EH (cell line): ENCODE measurements at places on chromosomes 5 and 9.
A peak's percentile ranks its signal among the peaks of the same experiment; 100 is the strongest.

DNA sequence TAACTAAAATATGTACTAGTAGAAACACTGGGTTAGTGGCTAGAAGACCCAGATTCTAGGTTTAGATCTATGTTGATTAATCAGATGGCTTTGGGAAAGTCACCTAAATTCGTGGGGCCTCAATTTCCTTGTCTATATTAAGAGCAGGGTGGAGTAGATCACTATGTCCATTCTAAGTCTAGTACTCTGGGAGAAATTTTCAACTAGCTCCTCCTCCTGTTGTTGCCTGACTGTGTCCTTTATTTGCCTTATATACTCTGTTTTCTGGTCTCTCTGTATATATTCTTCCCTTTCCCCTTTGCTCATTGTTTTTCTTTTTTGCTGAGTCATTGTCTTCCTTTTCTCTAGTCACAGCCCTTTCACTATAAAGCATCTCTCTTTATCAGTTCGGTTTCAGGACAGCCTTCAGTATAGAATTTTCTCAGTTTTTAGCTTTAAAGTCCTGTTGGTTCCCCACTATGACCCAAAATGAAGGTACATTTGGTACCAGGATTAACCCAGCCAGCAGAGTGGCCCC lies 44.5 kb upstream of the CDH6 start:
- DNase-seq, result peak; percentile 11

DNA sequence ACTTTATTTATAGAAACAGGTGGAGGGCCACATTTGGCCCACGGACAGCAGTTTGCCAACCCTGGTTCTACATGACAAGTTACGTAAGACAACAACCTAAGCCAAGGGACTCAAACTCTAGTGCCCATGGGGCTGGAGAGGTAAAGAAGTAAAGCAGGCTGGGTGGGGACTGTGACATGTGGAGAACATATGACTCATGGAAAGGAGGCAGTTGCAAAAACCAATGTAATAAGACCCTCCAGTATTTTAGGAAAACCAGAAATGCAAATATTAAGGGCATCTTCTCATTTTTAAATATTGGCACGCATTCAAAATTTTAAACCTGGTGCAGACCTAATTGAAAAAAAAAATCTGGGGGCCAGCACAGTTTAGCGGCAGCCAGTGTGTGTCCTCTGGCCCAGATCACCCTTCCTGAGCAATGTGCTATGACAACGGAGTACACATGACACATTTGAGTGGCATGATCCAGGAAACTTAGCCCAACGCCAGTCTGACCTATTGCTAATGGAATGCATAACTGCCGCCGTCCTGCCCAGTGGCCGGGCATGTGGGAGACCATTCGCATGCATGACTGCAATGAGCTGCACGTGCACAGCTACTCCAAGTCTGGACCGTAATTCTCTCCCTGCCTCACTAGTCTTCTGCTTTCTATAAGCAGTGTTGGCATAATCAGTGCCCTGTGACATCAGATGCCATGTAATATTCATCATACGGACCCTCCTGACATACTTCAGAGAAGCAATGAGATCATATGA lies 97.2 kb downstream of the SH3TC2 start:
- DNase-seq, result peak; percentile 99

DNA sequence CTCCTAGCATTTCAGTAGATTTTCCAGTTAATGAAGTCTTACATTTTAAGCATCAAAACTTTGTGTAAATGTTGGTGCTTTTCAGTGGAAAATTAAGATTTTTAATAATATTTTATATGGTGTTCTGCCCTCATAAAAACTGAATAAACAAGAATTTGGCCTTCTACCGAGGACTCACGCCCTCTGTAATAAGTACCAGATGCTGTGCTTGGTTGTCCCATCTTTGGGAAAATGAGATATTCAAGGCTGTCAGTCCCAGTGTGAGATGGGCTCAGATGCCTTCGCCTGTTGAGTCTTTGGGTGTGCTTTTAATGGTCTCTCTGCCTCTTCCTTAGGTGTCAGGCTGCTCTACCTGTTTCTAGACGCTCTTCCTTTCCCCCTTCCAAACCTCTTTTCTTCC lies 28.7 kb downstream of the GALNT12 start:
- DNase-seq, result no peak

DNA sequence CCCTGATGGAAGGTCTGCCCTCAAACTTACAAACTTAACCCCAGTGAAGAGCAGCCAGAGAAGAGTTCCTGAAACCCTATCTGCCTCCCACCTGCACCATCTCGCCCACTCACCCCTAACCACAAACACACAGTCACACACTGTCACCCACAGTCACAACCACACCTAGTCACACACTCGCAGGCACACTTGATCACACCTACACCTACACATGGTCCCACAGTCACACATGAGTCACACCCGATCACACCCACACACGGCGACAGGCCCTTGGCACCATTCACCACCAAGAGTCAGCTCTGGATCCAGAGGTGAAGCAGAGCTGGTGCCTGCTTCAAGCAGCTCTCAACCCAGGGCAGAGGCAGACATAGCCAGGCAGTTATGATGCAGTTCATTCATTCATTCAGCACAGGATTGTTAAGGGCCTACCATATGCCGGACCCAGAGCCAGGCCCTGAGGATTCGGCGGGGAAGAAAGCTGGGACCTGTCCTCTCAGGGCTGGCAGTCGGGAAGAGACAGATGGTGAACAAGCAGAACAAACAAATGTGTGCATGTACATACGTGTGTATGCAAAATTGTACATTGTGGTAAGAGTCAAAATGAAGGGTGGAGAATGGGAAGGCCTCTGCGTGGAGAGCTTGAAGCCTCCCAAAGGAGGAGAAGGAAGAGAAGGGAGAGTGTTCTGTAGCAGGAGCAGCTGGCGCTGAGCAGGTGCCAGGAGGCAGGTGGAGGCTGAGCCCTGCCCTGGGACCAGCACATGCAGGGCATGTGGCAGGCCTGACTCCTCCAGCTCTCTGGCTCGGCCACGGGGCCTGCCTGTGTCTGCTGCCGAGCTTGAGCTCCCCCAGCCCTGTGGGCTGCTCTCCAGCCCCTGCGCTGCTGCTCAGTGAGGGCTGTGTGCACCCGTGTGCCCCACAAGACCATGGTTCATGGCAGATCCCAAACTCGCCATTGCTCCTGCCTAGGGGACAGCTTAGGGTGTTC lies 6.4 kb downstream of the TSPAN17 start:
- DNase-seq, result no peak

DNA sequence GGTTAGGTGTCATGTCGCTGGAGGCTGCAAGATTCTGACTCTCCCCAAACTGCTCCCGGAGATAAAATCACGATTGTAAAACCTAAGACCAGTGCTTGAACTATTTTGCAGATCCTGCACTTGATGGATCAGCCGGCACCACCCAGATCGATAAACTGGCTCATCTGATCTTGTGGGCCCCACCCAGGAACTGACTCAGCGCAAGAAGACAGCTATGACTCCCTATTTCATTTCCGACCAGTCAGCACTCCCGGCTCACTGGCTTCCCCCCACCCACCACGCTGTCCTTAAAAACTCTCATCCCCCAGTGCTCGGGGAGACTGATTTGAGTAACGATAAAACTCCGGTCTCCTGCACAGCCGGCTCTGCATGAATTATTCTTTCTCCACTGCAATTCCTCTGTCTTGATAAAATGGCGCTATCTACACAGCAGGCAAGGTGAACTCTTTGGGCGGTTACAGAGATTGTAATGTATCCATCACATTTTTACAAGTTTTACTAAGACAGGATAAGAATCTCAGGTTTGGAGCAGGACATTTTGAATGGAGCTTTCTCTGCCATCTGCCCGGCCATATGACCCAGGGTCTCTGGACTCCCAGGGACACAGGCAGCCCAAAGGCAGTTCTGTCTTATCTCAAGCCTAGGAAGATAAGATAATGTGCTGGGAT lies 10.6 kb upstream of the PPP1R26 start:
- peak; percentile 61 for DNase-seq

DNA sequence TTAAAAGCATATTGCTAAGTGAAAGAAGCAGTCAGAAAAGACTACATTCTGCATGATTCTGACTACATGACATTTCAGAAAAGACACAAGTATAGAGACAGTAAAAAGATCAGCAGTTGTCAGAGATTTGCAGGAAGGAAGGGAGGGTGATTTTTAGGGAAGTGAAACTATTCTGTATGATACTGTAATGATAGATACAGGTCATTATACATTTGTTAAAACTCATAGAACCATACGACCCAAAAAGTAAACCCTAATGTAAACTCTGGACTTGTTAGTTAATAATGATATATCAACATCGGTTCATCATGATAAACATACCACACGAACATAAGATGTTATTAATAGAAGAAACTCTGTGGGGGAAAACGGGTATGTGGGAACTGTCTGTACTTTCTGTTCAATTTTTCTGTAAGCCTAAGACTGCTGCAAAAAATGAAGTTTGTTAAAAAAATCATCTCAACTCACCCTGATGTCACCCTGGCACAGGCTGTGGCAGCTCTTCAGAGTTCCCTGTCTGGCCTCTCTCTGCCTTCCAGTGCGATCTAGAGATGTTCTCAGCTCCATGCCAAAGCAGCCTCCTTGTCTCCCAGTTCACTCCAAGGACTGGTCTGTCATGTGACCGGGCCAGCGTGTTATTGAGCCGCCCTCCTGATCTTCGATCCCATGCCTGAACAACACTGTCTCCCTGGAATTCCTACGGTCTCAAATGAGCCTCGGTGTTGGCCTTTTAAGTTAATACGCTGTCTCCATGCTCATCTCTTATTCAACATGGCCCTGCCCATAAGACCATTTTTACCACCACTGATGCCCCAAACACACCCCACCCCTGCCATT lies 35.4 kb downstream of the PRLR start:
- DNase-seq, result no peak

- DNase-seq, result no peak
Measured at GRCh38 chr9:118529624-118530214, 825.5 kb downstream of the TLR4 start.

- peak; percentile 20 for DNase-seq
Measured at GRCh38 chr5:66851306-66851705, 255.1 kb downstream of the MAST4 start.

GRCh38 chr5:138354926-138355378 lies 2.5 kb downstream of the KDM3B start:
- peak; percentile 87 for DNase-seq

DNA sequence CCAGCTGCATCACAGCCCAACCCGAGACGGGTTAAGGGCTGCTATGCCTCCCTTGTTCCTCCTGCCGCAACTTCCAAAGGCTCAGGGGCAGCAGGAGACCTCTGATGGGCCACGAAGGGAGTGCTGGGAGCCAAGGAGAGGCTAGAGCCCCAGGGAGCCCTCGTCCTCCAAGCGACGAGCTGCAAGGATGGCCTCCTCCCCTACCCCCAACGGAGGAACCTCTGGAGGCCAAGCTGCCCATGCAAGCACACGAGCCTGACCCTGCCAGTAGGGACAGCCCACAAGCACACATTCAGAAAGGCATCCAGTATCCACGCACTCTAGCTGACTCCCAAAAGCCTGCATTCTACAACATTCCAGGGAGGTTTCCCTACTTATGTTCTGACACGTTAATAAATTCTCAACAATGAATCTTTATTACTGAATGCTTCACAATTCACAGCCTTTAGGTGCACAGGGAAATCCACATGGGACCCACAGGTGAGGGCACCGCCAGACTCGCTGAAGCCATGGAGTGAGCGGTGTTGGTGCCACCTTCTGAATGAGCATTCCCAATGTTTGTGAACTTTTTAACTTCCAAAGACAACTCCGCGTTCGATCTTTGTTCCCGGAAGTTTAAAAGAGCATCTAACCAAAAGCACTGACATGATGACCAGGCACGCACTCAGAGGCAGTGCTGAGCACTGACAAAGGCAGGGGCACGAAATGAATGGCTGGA lies 28.7 kb downstream of the IPPK start:
- DNase-seq, result no peak

DNA sequence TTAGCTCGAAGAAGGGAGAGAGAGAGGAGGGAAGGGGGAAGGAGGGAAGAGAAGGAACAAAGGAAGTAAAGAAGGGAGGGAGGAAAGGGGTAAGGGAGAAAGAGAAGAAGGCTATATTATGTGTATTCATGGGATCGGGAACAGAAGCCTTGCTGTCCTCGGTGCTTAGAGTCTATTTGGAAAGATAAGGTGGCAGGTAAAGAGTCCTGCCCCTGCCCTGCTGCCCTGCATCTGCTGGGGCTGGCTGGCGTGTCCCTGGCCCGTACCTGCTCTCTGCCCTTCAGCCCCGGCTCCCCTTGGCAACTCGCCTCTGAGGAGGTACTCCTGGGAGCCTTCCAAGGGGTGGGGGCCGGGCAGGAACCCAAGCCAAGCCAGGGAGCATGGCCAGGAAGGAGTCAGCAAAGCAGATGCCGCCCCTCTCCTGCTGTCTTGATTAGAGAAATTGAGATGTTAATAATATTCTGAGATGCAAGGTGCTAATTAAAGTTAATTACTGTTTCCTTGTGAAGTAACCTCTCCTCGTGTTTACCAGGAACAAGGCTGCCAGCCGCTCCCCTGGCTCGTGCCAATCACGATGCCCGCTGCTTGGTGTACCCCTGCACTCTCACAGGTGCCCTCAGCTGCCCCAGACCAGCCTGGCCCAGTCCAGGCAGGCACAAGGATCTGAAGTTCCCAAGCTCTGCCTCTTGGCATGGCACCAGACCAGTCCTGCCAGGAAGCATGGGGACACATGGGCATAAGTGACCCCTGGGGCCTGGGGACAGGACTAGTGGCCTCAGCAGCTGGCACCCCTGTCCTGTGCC lies 36.6 kb downstream of the PCDH1 start:
- DNase-seq, result no peak

DNA sequence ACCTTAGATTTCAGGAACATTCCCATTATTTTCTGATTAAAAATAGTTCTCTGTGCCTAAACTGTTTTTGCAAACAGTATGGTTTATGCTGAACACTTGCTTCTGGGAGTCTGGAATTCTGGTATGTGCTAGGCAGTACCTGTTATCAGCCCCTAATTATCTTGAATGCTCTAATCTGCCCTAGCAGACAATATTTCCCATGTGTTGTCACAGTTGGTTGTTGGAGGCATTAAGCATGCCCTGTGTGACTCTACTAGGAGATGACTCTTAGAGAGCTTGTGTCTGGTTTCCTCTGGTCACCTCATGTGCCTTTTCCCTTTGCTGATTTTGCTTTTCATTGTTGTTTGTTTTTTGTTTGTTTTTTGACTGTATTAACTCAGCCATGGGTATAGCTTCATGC lies 36.6 kb downstream of the UHRF2 start:
- DNase-seq, result no peak

- peak; percentile 75 for DNase-seq
Measured at GRCh38 chr9:20683351-20684034, 566 bp upstream of the FOCAD start.

GRCh38 chr5:181050016-181050415 lies 9.9 kb downstream of the BTNL9 start:
- no peak for DNase-seq

GRCh38 chr9:25396828-25397227 lies 281.4 kb downstream of the TUSC1 start:
- no peak for DNase-seq

DNA sequence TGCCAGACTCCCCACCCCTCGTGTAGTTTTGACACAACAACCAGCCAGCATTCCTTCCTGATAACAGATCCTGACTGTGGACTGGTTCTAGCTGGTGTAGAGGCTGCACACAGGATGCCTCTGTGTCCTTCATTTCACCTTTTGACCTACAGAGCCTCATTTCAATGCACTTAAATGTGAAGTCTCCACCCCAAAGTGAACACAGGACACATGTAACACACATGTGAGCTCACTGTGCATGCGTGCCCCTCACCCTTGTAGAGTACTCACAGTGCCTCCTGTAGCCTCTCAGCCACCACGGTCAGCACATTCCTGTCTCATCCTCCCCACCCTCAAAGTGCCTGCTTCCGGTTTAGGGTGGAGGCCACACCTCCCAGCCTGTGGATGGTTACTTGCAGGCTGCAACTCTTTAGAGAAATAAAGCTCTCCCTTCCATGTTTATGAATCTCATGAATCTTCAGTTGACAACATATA lies 11.6 kb upstream of the NKD2 start:
- DNase-seq, result peak; percentile 25
